Activated CD8-positive, alpha-beta T cell treated with anti-CD3 and anti-CD28 coated beads for 36 hours (primary cell): ENCODE measurements at places on chromosomes 7 and 10. TPM values are rescaled to one million over a fixed set of nuclear protein-coding genes. Genes with fewer than 3 reads are reported as not detected.

GRCh38 chr7:35185908-35186731 lies 67.8 kb downstream of the TBX20 start:
- peak overlapping the region; percentile 60 for H3K4me3 ChIP-seq
- H3K36me3 ChIP-seq, result no peaks in the 10 kb centered on the region
- H3K4me1 ChIP-seq, result peaks cover 7% of the 10 kb centered on the region
- H3K27me3 ChIP-seq, result peaks cover 29% of the 10 kb centered on the region
- DNase-seq, result peak; percentile 30

DNA sequence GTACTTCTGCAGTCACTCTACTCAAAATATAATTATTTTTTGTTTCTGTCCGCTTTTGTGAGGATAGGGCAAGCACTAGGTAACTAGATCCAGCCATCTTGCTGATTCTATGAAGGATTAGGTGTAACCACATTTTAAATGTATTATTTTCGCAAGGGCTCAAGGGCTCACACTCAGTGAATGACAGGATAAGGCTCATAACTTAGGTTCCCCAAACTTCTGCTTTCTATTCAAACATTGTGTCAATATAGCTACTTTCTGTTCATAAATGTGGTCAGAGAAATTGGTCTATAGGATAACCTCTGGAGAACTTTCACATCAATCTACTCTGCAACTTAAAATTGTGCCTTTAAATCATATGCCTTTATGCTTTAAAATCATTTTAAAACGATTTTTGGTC lies 1141.2 kb downstream of the SORCS1 start:
- no peak overlapping the region for H3K4me3 ChIP-seq
- H3K36me3 ChIP-seq, result no peaks in the 10 kb centered on the region
- H3K4me1 ChIP-seq, result no peaks in the 10 kb centered on the region
- H3K27me3 ChIP-seq, result no peaks in the 10 kb centered on the region
- H3K27ac ChIP-seq, result no peak overlapping the region

CRPPA gene
- total RNA-seq, result 1.4 TPM

DKK1 gene
- not detected for total RNA-seq

C1QL3 gene
- 0.16 TPM for total RNA-seq
